Stimulated activated CD4-positive, alpha-beta T cell treated with anti-CD3 and anti-CD28 coated beads, Interleukin-2, amount 100 ng/mL, for 48 hours (primary cell): ENCODE measurements at places on chromosomes 5 and 9.
A peak's percentile ranks its signal among the peaks of the same experiment; 100 is the strongest.

GRCh38 chr9:122857815-122858214 lies 29.4 kb upstream of the PDCL start:
- no peak for DNase-seq

GRCh38 chr9:137228968-137229896 lies 1.5 kb upstream of the SLC34A3 start:
- no peak for DNase-seq

- no peak for DNase-seq
Observed at GRCh38 chr5:149667829-149668330, 62.2 kb upstream of the PPARGC1B start.

DNA sequence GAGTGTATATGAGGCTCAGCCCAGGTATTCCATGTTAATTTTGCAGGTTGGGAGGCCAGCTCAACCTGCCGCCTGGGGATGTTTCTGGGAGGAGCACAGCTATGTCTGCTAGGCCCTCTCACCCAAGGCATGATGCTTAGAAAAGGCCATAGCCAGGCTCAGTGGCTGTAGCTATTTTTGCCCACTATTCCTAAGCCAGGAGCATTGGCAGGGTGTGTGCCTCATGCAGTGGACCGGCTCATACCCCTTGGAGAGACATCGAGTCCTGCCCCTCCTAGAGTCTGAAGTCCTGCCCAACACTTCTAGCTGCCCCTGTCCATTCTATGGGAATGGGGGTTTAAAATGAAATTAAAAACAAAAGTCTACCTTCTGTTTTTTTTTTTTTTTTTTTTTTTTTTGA lies 22.3 kb downstream of the ADCY2 start:
- no peak for DNase-seq

GRCh38 chr5:62564101-62564500 lies 14.5 kb upstream of the LRRC70 start:
- DNase-seq = no peak

- no peak for DNase-seq
Observed at GRCh38 chr9:13053504-13053903, 226.0 kb downstream of the MPDZ start.

- DNase-seq = no peak
Observed at GRCh38 chr9:69090140-69090750, 54.7 kb downstream of the FXN start.

DNA sequence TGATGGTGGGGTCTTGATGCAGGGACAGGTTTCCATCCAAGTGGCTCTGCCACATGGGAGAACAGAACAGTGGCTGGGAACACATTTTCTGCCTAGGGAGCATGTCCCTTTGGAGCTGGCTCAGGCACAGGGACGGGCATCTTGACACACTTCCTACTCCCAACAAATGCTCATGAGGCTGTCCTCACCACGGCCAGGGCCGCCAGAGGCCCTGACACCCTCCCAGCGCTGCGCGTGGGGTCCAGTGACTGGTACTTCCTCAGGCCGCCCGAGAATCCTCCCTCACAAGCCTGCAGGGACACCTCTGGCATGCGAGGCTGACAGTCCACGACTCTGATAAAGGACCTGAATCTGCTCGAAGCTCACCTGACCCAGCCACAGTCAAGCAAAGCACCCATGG lies 61.0 kb upstream of the SARDH start:
- no peak for DNase-seq

DNA sequence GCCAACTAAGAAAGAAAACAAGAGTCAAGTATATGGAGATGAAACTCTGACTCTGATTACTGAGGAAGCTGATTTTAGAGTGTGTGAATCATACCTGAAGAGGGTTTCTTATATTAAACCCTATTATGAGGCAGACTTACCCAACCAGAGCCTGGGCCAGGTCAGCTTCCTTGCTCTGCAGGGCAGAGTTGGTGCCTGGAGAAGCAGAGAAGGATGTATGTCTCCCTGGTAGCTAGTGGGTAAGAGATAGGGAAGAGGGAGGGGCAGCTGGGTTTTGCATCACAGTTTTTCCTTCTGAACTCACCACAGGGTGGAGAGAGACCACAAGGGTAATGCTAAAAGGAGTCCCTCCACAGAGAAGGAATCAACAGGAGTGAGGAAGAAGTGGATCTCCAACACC lies 104.1 kb downstream of the CMYA5 start:
- DNase-seq = no peak

DNA sequence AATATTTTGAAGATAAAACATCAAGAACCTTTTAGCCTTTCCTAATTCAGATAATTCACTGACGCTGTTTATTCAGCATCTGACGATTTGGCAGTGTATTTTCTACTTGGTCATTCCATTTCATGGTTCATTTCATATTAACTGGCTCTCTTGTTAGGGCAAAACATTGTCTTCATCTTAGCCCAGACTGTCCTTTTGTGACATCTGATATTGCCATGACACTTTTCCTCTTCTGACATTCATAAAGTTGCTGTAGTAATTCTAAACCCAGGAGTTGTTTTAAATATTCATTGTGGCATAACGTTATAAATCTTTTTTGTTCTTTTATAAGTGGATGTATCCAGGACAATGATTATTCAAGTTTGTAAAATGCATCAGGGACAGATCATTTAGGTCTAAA lies 1.8 kb downstream of the SCAMP1 start:
- no peak for DNase-seq

- DNase-seq = no peak
Observed at GRCh38 chr9:13278368-13279246, 885 bp downstream of the MPDZ start.

DNA sequence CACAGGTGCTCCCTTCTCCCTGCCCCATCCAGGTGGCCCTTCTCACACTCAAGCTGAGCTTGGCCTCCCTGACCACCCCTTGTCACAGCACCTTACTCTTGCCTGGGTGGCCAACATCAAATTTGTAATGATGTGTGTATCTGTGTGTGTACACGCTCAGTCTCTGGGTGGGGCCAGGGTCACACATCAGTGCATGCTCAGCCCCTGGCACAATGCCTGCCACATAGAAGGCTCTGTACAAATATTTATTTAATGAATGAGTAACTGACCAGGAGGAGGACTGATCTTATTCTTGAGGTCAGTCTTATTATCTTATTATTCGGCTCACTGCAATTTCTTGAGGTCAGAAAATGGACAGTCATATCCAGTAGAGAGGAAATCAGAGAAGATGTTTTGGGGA lies 41.3 kb upstream of the HAND1 start:
- DNase-seq = no peak

- peak; percentile 66 for DNase-seq
Observed at GRCh38 chr5:10635257-10635866, 71.5 kb downstream of the ANKRD33B start.

GRCh38 chr5:74021126-74021525 lies 395.1 kb downstream of the ARHGEF28 start:
- DNase-seq = no peak

DNA sequence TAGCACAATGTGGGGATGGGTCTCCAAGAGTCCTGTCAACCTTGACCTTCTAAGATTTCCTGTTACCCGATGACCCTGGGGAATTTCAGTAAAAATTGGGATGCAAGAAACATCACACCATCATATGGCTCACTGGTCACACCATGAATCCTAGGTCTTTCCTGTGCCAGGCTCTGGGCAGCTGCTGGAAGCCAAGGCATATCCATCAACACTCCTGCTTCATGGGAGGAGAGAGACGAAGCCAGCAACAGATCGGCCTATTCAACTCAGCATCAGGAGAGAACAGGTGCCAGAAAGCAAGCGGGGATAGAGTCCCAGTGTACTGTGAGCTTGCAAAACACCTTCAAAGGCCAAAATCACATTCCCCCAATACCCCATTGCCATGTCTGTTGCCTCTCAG lies 6.5 kb upstream of the NEK6 start:
- no peak for DNase-seq

DNA sequence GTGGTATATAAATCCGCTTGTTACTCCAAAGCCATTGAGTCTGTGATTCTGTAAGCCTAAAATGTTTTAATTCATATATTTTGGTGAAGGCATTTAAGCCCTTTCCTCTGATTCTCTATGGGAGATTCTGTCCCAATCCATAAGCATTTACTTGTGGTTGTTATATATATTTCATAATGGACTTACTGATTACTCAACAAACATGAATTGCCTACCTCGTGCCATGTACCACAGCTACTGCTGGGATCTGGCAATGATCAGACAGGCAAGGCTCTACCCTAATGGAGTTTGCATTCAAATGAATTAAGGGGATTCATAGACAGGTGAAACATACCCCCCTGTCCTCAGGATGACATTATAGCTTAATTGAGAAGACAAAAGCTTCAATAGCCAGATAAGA lies 54.5 kb downstream of the C9orf152 start:
- DNase-seq = no peak
